CD4-positive, alpha-beta T cell (primary cell): ENCODE measurements at places on chromosomes 1 and 21.

DNA sequence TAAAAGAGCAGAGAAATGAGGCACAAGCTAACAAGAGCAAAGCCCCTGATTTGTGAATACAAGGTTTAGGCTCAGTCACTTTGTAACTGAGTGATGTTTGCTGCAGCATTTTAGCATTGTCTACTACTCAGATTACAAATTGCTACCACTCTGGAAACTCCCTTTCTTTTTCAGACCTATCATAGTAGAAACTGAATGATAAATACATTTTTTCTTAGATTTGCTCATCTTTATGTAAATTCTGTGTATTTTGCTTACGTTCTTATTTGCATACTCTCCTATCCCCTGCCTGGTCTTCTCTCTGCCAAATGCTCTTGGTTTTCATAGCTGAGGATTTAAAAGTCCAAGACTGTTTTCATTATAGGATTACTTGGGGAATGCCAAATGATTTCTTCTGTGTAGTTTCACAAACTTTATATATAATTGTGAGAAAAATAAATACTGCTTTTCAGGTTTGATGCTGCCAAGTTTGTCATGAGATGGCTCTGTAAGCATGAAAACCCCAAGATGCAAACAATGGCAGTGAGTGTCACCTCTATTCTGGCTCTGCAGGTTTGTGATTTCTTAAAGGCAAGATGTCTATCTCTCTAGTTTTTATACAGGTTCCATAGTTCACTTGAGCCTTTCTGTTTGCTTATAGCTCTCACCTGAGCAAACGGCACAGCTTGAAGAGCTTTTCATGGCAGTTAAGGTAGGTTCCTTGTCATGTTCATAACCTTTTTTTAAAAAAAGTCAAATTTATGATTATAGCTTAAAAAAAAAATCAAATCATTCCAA, 24.7 kb downstream of the ZYG11A start:
- DNase-seq = no peak

- DNase-seq = no peak
Observed at GRCh38 chr1:31744165-31744888, 19.8 kb downstream of the ADGRB2 start.

GRCh38 chr1:230940848-230941247, 37.8 kb downstream of the TTC13 start:
- DNase-seq = no peak

DNA sequence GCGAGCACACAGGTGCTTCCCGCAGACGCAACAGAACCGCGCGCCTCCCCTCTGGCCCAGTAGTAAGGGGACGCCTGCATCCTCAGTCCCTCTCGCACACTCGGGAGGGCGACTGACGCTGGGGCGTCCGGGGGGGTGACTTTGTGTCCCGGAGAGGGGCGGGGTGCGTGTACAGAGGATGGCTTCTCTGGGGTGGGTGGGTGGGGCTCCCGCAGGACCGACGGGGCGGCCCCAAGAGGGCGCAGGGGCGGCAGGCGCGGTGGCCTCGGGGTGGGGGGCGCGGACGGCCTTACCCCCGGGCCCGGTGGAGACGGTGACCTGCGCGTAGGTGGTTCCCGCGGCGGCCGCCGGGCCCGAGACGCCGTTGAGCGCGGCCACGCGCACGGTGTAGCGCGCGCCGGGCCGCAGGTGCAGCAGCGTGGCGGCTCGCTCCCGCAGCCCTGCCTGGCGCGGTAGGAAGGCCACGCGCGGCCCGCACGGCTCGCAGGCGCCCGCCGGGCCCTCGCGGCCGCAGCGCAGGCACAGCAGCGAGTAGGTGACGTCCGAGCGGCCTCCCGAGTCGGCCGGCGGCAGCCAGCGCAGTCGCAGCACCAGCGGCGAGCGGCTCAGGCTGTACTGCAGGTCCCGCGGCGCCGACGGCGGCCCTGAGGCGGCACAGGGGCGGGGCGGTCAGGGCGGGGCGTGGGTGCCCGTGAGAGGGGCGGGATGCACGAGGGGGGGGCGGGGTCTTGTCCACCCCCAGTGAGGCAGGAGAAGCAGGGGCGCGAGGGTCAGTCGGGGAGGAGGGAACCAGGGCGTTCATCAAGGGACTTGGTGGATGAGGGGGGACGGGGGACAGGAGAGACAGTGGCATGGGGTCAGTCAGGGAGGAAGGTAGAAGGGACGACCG, 12.1 kb downstream of the EPHA10 start:
- no peak for DNase-seq

GRCh38 chr1:34899906-34900305, 29.5 kb downstream of the DLGAP3 start:
- no peak for DNase-seq
